ENCODE measurements at places on chromosomes 7 and 10. TPM values are rescaled to one million over a fixed set of nuclear protein-coding genes. Genes with fewer than 3 reads are reported as not detected.

Gene LIPN
- total RNA-seq: not detected

Gene ZNF467
- 1.6 TPM for total RNA-seq

Gene ATP6V0E2
- 18.1 TPM for total RNA-seq

Gene DDX56
- total RNA-seq: 41.9 TPM

Gene SPDYE1
- total RNA-seq: not detected

Gene TMEM176B
- total RNA-seq: not detected

Gene SLC16A12
- 0.33 TPM for total RNA-seq

Gene DNAJC2
- 9.9 TPM for total RNA-seq

Gene ZNF804B
- not detected for total RNA-seq

Gene DCLRE1A
- total RNA-seq: 6.1 TPM

Gene MOSPD3
- total RNA-seq: 10.2 TPM

Gene ACTL6B
- total RNA-seq: not detected

Gene NKX2-3
- not detected for total RNA-seq

Gene KRIT1
- 55.0 TPM for total RNA-seq

Gene SUN3
- not detected for total RNA-seq

Gene VWC2
- not detected for total RNA-seq

Gene MEST
- total RNA-seq: 262 TPM

Gene UCMA
- not detected for total RNA-seq

Gene EPHB6
- 18.4 TPM for total RNA-seq

Gene CASP7
- total RNA-seq: 19.8 TPM

Gene DGKI
- total RNA-seq: 12.7 TPM

Gene WNT8B
- total RNA-seq: not detected

Gene LOXL4
- 138 TPM for total RNA-seq

Gene TLX1
- not detected for total RNA-seq

Gene YWHAG
- 130 TPM for total RNA-seq

Gene FAM25C
- total RNA-seq: not detected

Gene HUS1
- total RNA-seq: 18.6 TPM

Gene CEP55
- total RNA-seq: 5.5 TPM

Gene PIK3AP1
- total RNA-seq: not detected

Gene CPA1
- 0.39 TPM for total RNA-seq

Gene H2BK1
- not detected for total RNA-seq

Gene ASAH2B
- 2.3 TPM for total RNA-seq

Gene ARHGAP22
- total RNA-seq: 85.4 TPM

Gene FAM25A
- not detected for total RNA-seq

Gene TMEM176A
- total RNA-seq: not detected

Gene ITIH2
- not detected for total RNA-seq

Gene ALOX5
- not detected for total RNA-seq

Gene MBL2
- total RNA-seq: not detected

Gene RADIL
- total RNA-seq: 0.13 TPM

Gene BLNK
- total RNA-seq: not detected

Gene HOXA5
- total RNA-seq: 1.2 TPM

Gene LIPM
- 0.13 TPM for total RNA-seq

Gene KCTD7
- total RNA-seq: 10.4 TPM

Gene SLC13A4
- 0.30 TPM for total RNA-seq

Gene SLC12A9
- 22.9 TPM for total RNA-seq

Gene ZNF107
- total RNA-seq: 2.2 TPM

Gene SPDYE2
- not detected for total RNA-seq

Gene CFAP46
- total RNA-seq: 0.20 TPM

Gene CDNF
- total RNA-seq: 2.6 TPM

Gene FIS1
- 101 TPM for total RNA-seq

Gene ADAMTS14
- 2.5 TPM for total RNA-seq

Gene C10orf143
- total RNA-seq: 0.13 TPM

Gene PDZD7
- 5.5 TPM for total RNA-seq

All from smooth muscle cell of the pulmonary artery (primary cell).